ENCODE measurements at places on chromosomes 4 and X.

- peak; percentile 53 for DNase-seq
Observed at GRCh38 chr4:186104890-186105646, 564 bp downstream of the FAM149A start.

DNA sequence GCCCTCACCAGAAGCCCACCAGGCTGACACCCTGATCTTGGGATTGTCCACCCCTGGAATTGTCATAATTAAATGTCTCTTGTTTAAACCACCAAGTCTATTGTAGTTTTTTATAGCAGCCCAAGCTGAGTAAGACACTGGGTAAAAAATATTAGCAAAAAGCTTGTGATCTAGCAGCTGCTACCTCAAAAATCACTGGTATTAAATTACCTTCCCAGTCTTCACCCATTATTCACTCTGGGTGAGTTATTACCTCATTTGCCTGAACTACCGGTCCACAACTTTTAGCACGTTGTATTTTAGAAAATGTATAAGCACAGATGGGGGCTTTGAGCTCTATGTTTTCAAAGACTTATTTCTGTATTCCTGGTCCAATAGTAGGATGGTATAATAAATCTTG lies 12.0 kb upstream of the TRIM61 start:
- DNase-seq = no peak

DNA sequence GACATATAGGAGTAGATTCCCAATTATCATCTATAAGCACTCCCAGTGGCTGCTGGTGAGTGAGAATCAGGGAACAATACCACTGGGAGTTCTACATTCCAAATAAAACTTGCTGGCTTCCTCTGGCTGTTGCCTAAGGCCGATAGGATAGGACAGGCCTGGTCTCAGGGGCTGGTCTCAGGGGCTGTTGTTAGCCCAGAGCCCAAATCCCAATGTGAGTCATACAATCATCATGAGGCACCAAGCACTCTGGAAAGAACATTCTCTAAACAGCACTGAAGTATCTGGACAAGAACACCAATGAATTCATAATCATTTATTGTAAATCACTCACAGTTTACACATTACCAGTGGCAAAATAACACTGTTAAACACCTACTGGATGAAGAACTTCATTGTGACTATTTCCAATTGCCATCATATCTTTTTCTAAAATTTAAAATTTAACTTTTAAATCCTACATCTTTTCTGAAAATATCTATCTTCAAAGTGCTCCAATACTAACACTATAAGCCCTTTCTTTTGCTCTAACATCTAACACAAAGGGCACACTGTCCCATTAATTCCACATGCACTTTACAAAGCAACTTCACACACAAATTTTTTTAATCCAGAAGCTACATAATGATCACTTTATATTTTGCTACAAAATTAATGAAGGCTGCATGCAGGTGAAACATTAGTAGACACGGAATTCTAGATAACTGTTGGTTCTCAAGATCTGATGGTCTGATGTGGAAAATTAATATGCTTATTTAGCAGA lies 67.6 kb upstream of the TMEM150C start:
- DNase-seq = no peak

GRCh38 chrX:11666952-11667685 lies 1.4 kb upstream of the ARHGAP6 start:
- no peak for DNase-seq

GRCh38 chr4:156695163-156695562 lies 276.4 kb downstream of the PDGFC start:
- DNase-seq = no peak

- DNase-seq = no peak
Observed at GRCh38 chr4:187075514-187075913, 351.9 kb upstream of the FAT1 start.

DNA sequence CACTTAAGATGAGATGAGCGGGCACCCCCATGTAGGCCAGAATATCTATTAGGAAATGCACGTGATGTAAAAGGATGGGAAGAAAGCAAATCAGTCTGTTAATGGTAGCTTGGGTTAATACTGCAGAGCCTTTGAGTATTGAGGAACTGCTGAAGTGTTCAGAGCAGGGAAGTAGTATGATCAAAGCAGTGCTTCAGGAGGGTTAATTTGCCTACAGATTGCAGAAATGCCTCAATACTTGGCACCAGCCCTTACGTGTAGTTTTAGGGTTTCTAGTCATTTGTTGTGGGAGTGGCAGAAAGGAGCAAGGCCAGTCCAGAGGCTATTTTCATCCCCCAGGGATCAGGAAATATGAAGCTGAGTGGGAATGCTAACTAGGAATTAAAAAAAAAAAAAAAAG lies 19.7 kb downstream of the ZFX start:
- peak; percentile 9 for DNase-seq

GRCh38 chr4:23305026-23305425 lies 584.8 kb downstream of the PPARGC1A start:
- no peak for DNase-seq

- DNase-seq = no peak
Observed at GRCh38 chr4:175823015-175823742, 11.1 kb upstream of the GPM6A start.

DNA sequence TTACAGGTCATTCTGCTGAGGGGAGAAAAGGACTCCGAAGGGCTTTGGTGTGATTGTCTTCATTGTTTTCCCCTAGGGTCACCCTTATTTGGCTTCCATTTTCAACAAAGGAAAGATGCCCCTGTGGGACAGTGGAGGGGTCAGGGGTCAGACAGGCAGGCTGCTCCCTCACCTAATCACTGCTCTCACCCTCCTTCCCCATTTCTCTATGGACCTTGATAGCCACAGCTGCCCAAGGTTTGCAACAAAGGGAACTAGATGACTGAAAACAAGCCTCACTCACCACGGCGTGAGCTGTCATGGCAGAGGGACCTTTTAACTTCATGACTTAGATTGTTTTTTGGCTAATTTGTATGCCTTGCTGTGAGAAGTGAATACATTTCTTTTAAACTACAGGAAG lies 40.7 kb downstream of the C4orf51 start:
- no peak for DNase-seq

GRCh38 chr4:68297137-68297536 lies 51.6 kb upstream of the TMPRSS11B start:
- no peak for DNase-seq

DNA sequence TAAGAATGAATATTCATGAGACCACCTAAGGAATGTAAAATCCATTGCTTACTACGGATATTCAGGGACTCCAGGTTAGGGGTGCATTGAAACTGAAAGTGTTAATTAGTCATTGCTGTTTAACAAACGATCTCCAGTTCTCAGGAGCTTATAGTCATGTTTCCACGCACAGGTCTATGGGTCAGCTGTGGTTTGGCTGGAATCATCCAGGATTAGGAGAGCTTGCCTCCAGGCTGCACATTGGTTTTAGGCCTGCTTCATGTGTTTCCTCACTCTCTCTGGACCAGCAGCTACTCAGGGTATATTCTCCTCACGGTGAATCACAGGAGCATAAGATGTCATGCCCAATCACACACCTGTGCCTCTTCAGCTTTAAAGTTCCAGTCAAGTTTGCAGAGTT lies 98.9 kb downstream of the ATXN3L start:
- peak; percentile 17 for DNase-seq

- peak; percentile 14 for DNase-seq
Observed at GRCh38 chrX:150085881-150086280, 147.6 kb upstream of the EOLA2 start.

DNA sequence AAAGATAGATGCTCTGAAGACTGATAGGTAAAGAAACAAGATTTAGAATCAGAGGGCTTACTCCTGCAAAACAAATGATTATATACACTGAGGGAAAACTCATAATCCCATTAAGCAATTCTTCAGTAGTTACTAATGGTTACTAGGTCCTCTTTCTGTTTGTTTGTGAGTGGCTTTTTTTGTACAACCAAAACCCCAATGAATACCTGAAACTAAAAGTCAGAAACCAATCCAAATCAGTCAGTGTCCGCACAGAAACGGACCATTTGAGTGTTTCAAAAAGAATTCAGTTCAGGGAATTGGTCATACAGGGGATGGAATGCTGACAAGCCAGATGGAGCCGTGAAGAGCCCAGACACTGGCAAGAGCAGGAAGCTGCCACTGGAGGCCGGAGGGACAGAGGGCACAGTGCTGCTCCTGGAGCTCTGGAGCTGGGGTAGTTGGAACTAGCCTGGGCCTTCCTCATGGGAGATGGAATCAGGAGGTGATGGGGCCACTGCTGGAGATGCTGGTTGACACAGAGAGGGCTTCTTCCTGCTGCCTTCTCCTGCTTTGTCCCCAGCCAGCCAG lies 31.9 kb downstream of the SETD7 start:
- DNase-seq = peak; percentile 26

DNA sequence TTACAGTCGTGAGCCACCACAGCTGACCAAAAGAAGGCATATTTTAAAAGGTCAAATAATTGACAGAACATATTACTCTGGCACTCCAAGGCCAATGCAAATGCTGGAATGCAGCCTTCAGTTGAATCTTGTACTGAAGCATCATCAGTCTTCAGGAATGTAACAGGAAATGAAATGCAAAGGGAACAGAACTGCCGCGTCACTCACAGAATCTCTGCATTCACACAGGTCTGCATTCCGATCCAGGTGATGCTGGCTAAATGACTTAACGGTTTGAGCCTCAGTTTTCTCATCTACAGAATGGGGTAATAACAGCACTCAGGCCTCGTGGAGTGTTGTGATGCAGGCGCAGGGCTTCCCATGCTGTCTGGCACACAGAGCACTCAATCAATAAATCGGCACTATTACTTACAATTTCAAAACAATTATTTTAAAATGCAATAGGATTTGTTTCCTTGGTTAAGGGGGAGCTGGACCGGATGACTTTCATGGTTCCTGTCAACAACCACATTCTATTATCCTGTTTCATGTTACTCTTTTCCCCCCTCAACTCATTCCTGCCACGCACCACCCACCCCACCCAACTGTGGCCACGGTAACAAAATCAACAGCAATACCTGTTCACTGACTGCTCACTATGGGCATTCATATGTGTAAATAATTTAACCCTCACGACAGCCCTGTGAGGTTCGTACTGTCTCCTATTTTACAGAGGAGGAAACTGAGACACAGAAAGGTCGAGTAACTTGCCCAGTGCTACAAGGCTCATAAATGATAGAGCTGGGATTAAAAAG lies 32.4 kb downstream of the IGFBP7 start:
- DNase-seq = no peak

DNA sequence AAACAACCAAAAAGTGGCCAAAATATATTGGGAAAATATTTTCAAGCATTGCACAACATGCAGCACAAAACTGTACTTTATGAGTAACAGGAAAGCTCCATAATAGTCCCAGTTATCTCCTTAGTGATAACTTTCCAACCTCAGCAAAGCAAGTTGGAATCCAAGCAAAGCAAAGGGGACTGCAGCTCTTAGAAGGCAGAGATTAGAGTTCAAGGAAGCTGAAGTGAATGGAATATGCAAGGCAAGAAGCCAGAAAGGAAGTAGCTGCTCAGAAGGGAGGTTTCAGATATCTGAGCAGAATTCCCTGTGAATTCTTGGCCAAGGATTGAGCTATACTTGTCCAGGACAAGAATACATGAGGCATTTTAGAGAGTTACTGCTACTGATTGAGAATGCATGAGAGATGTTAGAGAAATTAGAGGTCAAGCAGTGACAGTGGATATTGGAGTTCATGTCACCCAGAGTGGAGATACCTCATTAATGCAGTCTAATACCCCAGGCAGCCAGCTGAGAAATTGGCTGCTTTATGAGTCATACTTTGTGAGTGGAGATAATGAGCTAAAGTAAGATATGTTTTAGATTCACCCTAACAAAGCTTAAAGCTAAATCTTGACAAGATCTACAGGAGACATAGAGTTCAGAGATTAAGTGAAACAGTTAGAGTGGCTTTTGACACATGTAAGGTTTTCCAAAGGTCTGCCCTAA lies 102.8 kb downstream of the INPP4B start:
- DNase-seq = peak; percentile 23

DNA sequence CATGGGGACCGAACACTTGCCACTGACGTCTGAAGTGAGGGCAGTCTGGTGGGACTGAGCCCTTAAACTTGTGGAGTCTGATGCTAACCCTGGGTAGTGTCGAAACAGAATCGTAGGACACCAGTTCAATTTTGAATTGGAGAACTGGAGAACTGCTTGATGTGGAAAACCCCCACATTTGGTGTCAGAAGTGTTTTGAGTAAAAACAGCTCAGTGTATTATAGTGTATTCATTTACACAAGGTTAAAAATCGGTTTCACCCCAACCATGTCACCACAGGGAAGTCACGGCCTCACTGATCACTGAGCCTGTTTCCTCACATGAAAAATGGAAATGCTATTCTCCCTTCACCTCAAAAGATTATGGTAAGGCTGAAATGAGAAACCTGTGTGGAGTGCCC lies 21.9 kb downstream of the PIN4 start:
- DNase-seq = no peak

GRCh38 chr4:132334081-132334480 lies 815.0 kb upstream of the PCDH10 start:
- DNase-seq = no peak

GRCh38 chr4:90943311-90943710 lies 816.1 kb downstream of the CCSER1 start:
- no peak for DNase-seq

GRCh38 chrX:16144420-16144819 lies 21.1 kb downstream of the GRPR start:
- no peak for DNase-seq

DNA sequence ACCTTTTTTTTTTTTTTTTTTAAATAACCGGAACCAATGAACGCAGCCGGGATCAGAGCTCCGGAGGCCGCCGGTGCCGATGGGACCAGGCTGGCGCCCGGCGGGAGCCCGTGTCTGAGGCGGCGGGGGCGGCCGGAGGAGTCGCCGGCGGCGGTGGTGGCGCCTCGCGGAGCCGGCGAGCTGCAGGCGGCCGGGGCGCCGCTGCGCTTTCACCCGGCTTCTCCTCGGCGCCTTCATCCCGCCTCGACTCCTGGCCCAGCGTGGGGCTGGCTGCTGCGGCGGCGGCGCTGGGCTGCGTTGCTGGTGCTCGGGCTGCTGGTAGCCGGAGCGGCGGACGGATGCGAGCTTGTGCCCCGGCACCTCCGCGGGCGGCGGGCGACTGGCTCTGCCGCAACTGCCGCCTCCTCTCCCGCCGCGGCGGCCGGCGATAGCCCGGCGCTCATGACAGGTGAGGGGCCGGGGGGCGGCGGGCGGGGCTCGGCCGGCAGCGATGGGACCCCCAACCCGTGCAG lies 337 bp downstream of the STIM2 start:
- DNase-seq = peak; percentile 63
